Right renal cortex interstitium (tissue), 3 donors: ENCODE measurements at places on chromosomes 4 and X. TPM values are rescaled to one million over a fixed set of nuclear protein-coding genes. Genes with fewer than 3 reads are reported as not detected.

Gene DMD
- polyA plus RNA-seq = 14.9 TPM

Gene RENBP
- 17.2 TPM for polyA plus RNA-seq

Gene COL25A1
- 11.6 TPM for polyA plus RNA-seq

Gene RRH
- 0.65 TPM for polyA plus RNA-seq

Gene CSAG3
- not detected for polyA plus RNA-seq

Gene EFNB1
- 104 TPM for polyA plus RNA-seq

Gene APLN
- polyA plus RNA-seq = 7.8 TPM

Gene GPR119
- polyA plus RNA-seq = not detected

Gene SH3D19
- 25.0 TPM for polyA plus RNA-seq

Gene AKAP14
- polyA plus RNA-seq = 0.31 TPM

Gene RAB9B
- 2.5 TPM for polyA plus RNA-seq

Gene LNX1
- 17.0 TPM for polyA plus RNA-seq

Gene C4orf36
- 2.6 TPM for polyA plus RNA-seq

Gene TTC29
- 1.6 TPM for polyA plus RNA-seq

Gene SMIM43
- 0.35 TPM for polyA plus RNA-seq

- DNase-seq = peak; percentile 36
Observed at GRCh38 chr4:30716158-30716557, 4.0 kb upstream of the PCDH7 start.

- no peak for DNase-seq
Observed at GRCh38 chr4:114423582-114423981, 175.0 kb upstream of the UGT8 start.

- DNase-seq = no peak
Observed at GRCh38 chrX:3787856-3788255, 74.4 kb upstream of the PRKX start.

GRCh38 chrX:20063153-20063552, 53.6 kb downstream of the MAP7D2 start:
- no peak for DNase-seq

- DNase-seq = no peak
Observed at GRCh38 chrX:106246511-106246910, 78.4 kb downstream of the PWWP3B start.

- DNase-seq = no peak
Observed at GRCh38 chr4:145183581-145183980, 3.2 kb upstream of the OTUD4 start.

DNA sequence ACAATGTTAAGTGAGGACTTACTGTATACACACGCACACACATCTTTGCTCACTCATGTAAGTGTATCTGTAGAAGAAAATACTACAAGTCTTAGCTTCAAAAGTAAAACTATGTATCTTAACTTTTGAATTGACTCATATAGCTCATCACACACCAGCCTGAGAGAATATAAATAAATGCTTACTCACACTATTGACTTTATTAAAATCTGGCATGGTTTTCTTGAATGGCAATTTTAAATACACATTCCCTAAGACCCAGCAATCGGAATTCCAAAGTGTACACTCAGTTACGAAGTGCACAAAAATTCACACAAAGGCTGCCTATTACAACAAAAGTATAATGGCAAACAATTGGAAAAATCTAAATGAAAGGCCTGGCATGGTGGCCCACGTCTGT, 2.0 kb downstream of the ERCC6L start:
- DNase-seq = no peak

- no peak for DNase-seq
Observed at GRCh38 chr4:171896426-171896825, 83.2 kb downstream of the GALNTL6 start.

DNA sequence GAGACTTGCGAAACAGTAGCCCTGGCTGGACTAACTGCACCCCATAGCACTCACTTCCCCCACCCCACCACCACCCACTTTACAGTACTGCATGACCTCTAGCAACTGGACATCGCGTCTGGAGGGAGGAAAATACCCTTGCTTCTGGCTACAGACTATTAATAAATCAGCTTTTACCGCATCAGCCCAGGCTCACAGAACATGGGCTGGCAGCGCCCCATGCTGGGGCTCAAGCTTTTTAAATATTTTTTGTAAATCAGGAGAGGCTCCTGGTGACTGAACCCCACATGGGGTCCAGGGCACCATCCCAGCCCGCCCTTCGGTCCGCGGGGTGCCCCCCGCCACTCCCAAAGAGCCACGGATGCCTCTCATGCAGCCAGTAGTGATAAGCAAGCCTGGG, 2.7 kb downstream of the HS6ST2 start:
- DNase-seq = no peak

GRCh38 chr4:211033-211511, 86.8 kb downstream of the ZNF718 start:
- DNase-seq = no peak

DNA sequence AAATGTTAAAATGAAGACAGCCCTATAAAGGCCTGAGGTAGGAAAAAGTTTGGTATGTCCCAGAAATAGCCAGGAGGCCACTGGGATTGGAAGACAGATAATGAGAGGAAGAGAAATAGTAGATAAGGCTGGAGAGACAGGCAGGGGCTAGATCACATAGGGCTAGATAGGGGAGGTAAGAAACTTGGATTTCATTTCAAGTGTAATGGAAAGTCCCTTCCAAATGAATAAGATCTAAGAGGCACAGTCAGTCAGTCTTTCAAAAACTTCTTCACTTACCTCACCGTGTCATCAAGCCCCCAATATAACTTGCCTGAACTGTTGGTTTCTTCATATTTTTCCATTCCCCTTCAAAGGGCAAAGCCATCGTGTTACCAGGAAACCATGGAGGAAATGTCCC, 121.8 kb downstream of the SPCS3 start:
- DNase-seq = no peak

- DNase-seq = no peak
Observed at GRCh38 chr4:154707877-154708276, 35.9 kb upstream of the LRAT start.

- no peak for DNase-seq
Observed at GRCh38 chr4:25117274-25117673, 43.0 kb downstream of the SEPSECS start.

GRCh38 chrX:40016749-40017148, 81.0 kb downstream of the BCOR start:
- no peak for DNase-seq

DNA sequence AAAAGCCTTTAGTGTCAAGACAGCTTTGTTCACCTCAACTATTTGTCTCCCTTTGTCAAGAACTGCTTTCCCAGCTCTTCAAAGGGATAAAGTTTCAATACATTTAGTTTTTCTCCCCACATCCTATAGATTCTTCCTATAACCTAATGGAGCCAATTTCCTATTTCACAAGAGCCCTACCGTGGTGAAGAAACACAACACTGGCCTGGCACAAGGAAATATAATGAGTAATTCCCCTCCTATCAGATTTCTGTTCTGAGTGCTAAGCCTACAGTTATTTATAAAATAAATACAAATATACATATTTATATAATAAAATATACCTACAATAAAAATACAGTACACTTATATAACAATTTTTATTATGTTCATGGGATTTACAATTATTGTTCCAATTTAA, 89.9 kb downstream of the SHISA3 start:
- no peak for DNase-seq

GRCh38 chrX:5646818-5647217, 581.8 kb downstream of the NLGN4X start:
- DNase-seq = no peak

DNA sequence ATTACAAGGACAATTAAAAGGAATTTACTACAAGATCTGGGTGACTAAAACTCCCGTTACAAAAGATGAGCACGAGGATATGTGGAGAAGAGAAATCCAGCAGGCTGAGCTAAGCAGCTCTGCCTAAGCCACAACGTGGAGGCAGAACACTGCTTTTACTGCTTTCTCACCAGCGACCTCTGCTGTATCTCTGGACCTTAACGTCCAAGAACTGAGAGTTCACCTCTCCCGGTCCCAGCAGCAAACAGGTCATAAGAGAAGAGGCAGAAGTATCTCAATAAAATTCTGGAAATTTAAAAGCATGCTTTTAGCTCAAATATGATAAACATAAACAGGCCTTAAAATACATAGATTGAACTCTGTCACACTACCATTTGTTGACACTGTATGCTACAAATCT, 81.0 kb downstream of the ADGRA3 start:
- DNase-seq = no peak

GRCh38 chrX:107599450-107599861, 28.9 kb upstream of the PRPS1 start:
- no peak for DNase-seq

GRCh38 chr4:10105920-10106319, 10.7 kb downstream of the WDR1 start:
- no peak for DNase-seq

DNA sequence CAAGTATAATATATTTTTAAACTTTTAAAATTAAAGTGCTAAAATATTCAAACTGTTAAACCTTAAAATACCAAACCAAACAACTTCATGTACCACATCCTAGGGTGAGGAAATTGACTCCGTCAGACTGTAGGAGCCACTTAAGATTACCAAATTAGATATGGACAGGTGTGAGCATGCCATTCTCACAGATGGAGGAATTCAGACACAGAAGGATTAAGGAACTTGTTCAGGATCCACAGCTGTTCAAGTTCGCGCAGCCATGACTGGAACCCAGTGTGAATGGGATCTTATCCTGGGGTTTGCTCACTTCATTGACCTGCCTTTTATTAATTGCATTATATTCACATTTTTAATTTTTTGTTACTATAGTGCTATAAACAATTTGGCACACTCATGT, 224.9 kb upstream of the PCDH7 start:
- no peak for DNase-seq

- DNase-seq = no peak
Observed at GRCh38 chrX:33272986-33273385, 61.6 kb upstream of the DMD start.

- DNase-seq = no peak
Observed at GRCh38 chr4:65014078-65014477, 604.8 kb upstream of the TECRL start.

- no peak for DNase-seq
Observed at GRCh38 chr4:128570387-128570975, 239.0 kb upstream of the JADE1 start.

DNA sequence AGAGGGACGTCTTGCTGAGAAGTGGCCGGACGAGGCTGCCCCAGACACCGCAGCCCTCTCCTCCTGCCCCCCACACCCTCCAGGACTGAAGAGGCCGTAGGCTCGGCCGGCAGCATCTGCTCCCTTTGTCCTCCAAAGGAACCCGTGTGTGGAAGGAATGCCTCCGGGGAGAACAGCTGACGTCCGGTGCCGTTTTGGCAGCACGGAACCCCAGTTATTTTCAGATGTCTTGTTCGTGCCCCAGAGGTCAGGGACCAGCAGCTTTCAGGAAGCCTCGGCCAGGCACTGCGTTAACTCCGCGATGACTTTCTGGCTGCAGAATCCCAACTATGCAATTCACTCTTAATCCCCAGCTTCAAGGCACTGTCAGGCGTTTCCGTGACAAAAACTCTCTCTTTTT, 10.9 kb upstream of the PPP2R3B start:
- no peak for DNase-seq
